ENCODE measurements at places on chromosomes 1 and 21.

- DNase-seq = no peak
Observed at GRCh38 chr1:29711582-29712283, 475.4 kb downstream of the PTPRU start.

GRCh38 chr1:154212083-154212482, 6.0 kb upstream of the CFAP141 start:
- no peak for DNase-seq

- peak; percentile 69 for DNase-seq
Observed at GRCh38 chr1:112718691-112719418, 3.7 kb upstream of the PPM1J start.

GRCh38 chr1:113986802-113987201, 7.5 kb downstream of the OLFML3 start:
- DNase-seq = no peak

DNA sequence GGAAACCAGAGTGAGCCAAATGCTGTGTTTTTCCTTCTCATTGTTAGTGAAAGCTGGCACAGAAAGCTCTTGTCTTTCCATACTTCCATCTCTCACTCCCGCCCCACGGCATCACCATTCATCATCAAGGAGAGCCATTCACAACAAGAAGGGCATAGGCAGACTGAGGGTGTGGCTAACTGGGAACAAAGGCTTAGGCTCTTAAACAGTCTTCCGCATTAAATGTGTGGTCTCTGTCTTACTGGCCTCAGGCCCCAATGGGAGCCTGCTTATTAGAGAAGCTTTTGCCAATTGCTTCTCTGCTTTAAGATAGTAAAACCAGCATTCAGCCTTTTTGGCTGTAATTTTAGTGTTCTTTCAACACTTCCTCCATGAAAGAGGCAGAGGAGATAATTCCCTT, 51.4 kb downstream of the TNFSF18 start:
- DNase-seq = no peak

- DNase-seq = no peak
Observed at GRCh38 chr1:212951126-212951946, 995 bp downstream of the VASH2 start.

- no peak for DNase-seq
Observed at GRCh38 chr1:9228609-9229008, 6.0 kb upstream of the H6PD start.

GRCh38 chr1:64986903-64987871, 20.8 kb upstream of the JAK1 start:
- no peak for DNase-seq

DNA sequence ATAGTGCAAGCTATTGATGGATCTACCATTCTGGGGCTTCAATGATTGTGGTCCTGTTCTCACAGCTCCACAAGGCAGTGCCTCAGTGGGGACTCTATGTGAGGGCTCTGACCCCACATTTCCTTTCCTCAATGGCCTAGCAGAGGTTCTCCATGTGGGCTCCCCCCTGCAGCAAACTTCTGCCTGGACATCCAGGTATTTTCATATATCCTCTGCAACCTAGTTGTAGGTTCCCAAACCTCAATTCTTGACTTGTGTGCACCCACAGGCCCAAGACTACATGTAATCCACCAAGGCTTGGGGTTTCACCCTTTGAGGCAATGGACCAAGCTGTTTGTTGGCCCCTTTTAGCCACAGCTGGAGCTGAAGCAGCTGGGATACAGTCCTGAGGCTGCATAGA, 35.9 kb upstream of the CFHR3 start:
- no peak for DNase-seq

- peak; percentile 24 for DNase-seq
Observed at GRCh38 chr1:15411593-15412137, 2.0 kb downstream of the EFHD2 start.

DNA sequence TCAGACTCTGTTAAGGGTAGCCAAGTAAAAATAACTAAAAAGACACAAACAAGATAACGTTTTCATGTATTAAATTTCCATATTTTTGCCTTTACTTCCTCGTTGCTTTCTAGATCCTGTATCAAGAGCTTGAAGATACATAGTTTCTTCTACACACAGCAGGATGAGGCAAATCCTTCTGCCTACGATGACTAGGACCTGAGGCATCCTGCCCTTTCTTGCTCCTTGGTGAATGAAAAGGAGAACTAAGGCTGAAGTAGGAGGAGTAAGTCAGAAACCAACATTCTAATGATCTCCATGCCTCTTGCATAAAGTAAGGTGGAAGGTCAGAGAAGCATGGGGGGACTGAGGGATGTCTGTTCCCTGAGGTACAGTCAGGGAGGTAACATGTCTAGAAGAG, 102.6 kb downstream of the GPATCH2 start:
- no peak for DNase-seq

- DNase-seq = no peak
Observed at GRCh38 chr1:175273376-175274031, 80.9 kb upstream of the KIAA0040 start.

DNA sequence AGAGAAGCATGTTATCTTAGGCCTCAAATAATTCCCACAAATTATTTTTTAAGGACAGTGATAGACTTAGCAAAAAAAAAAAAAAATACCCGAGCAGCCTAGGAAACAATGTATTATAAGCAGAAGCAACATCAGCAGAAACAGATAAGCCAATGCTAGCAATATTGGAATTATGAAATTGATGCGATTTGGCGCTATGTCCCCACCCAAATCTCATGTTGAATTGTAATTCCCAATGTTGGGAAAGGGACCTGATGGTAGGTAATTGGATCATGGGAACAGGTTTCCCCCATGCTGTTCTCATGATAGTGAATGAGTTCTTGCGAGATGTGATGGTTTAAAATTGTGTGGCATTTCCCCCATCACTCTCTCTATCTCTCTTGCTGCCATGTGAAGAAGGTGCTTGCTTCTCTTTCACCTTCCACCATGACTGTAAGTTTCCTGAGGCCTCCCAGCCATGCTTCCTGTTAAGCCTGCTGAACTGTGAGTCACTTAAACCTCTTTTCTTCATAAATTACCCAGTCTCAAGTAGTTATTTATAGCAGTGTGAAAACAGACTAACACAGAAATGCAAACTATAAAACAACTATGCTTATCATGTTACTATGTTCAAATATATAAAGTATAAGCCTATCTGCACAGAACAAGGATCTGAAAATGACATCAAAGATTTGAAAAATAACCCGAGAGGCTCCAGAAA, 75.6 kb upstream of the HIVEP3 start:
- no peak for DNase-seq

GRCh38 chr1:11045428-11046269, 1.4 kb downstream of the MASP2 start:
- DNase-seq = no peak

- no peak for DNase-seq
Observed at GRCh38 chr1:64956010-64956640, 10.2 kb downstream of the JAK1 start.

DNA sequence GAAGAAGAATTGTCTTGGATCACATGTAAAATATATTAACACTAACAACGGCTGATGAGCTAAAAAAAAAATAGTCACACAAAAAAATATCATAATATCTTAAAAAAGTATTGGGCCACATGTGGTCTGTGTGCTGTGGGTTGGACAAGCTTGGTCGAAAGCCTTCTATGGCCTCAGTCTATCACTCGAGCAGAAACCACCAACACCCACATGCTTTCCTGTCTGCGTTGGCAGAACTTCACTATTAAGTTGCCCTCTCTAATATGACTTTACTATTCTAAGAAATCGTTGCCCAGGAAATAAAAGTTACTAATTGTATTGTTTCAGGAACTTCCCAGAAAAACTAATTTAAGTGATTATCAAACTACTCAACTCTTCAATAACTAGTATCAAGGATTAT, 28.2 kb upstream of the ETS2 start:
- no peak for DNase-seq

- no peak for DNase-seq
Observed at GRCh38 chr1:242412921-242413320, 111.6 kb downstream of the PLD5 start.

DNA sequence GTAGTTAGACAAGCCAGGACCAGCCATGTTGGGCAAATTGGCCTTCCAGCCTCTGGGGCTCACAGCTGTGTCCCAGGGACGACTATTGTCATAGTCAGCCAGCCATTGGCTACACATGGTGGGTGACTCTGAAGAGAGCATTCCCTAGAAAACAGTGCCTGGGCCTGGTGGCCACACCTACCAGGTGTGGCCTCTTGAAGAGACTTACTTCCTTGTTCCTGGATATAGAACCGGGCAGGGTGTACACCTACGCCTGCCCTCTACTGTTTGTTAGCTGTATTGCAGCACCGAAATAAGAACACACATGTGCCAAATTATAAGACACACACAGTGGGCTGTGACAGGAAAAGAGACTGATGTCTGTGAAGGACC, 134.6 kb upstream of the ARHGEF16 start:
- DNase-seq = no peak

GRCh38 chr1:32247983-32248889, 1.2 kb downstream of the FAM167B start:
- peak; percentile 59 for DNase-seq

DNA sequence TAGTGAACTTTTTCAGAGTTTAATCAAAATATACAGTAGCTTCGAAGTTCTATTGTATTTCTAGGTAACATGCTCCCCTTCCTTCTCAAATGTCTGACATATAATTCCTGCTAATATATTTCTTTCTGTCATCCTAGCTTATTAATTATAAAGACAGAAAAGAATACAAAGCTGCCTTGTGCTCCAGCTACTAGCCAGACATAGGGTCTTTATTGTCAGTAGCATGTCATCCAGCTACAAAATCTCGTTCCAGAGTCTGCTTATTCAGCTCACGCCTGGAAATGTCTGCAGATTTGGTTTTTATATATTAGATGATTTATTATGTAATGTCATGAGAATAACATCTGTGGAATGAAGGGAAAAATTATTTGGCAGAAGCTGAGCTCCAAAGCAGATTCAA, 1102.8 kb downstream of the BRINP3 start:
- no peak for DNase-seq

GRCh38 chr1:54571803-54572541, 23.9 kb downstream of the ACOT11 start:
- DNase-seq = no peak

DNA sequence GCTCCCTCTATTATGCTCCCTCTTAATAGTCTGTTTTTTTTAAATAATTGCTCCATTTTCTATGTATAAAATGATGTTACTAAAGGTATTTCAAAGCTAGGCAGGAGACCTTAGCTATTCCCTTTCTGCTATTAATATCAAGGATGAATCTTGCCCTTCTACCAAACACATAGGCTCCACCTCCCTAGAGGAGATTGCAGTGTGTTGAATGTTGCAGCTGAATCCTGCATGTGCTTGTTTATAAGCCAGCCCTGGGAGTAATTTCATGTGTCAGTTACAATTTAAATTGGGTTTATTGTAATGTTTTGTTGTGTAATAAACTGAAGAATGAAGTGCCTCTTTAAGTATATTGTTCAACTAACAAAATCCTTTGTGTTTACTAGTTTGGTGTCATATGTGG, 66.0 kb downstream of the TMEM200B start:
- no peak for DNase-seq

DNA sequence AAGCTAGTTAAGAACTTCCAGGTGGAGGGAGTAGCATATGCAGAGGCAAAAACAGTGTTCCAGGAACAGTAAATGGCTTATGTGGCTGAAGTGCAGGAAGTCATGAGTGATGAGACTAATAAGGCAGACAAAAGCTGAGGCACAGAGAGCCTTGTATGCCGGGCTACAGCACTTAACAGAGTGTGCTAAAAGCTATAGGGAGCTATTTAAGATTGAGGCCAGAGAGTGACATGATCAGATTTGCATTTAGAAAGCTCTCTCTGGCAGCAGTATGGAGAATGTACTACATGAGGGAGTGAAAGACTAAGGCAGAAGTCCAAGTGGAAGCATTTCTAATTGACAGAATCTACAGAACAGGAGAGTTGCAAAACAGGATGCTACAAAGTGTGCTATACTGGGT, 38.6 kb downstream of the WASF2 start:
- no peak for DNase-seq

GRCh38 chr1:3009556-3009955, 11.7 kb upstream of the ACTRT2 start:
- no peak for DNase-seq

- DNase-seq = no peak
Observed at GRCh38 chr21:21162786-21163185, 164.6 kb downstream of the NCAM2 start.

DNA sequence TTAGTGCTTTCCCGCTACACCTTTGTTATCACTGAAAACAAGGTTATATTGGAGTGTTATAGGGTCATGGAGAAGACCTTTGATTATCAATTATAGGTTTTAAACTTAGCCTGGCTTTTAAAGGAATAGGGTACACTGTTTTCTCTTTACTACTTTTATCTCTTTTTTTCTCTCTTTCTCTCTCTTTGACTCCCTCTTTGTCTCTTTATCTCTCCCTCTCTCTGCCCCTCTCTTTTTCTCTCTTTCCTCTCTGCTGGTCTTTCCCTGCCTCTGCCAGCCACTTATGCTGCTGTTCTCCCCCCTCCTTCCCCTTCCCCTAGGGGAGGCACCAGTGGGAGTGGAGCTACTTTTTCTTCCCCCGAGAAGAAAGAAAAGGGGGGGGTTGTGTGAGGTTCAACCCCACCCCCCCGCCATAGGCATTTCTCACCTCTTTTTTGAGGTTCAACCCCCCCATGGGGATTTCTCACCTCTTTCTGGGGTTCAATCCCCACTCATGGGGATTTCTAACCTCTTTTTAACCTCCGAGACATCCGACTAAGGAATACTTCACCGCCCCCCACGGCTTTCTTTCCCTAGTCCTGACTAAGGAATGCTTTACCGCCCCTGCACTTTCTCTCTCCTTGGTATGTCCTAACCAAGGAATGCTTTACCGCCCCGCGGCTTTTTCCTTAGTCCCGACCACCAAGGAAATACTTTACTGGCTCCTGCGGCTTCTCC, 17.2 kb upstream of the ZBTB8B start:
- DNase-seq = no peak
